Epithelial cell of proximal tubule (primary cell): ENCODE measurements at places on chromosomes 6 and 20. TPM values are rescaled to one million over a fixed set of nuclear protein-coding genes. Genes with fewer than 3 reads are reported as not detected.

DNA sequence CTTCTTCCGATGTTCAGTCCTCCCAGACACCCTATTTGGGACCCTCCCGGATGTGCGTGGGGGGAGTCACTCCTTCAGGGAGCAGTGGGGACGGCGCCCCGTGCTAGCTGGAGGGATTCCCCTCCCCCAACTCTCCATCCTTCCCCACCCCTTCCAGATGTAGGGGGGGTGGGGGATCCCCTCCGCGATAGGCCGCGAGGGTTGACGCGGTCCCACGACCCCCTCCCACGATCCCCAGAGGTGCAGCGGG is 548 bp downstream of the GNL1 start:
- no peak for DNase-seq

NKX2-4 gene
- not detected in 2 replicates for total RNA-seq

GRCh38 chr20:56348305-56348693 is 10.5 kb upstream of the FAM210B start:
- DNase-seq = no peak

SOBP gene
- 1.6 and 2.5 TPM in 2 replicates for total RNA-seq

DNA sequence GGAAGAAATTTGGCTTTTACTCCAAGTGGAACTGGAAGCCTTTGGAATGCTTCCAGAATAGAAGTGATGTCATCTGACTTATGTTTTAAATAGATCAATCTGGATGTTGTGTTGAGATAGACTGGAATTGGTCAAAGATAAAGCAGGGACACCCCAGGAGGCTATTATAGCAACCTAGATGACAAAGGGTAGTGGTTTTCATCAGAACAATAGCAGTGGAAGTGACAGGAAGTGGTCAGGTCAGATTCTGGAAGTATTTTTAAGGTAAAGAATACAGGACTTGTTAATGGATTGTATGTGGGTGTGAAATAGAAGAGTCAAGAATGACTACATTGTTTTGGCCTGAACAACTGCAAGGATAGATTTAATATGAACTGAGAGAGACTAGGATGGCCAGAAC is 191.4 kb downstream of the ADGRB3 start:
- DNase-seq = no peak

BTBD3 gene
- total RNA-seq = 22.4 and 35.1 TPM in 2 replicates

GRCh38 chr6:3861424-3861823 is 12.3 kb downstream of the FAM50B start:
- DNase-seq = no peak

DNA sequence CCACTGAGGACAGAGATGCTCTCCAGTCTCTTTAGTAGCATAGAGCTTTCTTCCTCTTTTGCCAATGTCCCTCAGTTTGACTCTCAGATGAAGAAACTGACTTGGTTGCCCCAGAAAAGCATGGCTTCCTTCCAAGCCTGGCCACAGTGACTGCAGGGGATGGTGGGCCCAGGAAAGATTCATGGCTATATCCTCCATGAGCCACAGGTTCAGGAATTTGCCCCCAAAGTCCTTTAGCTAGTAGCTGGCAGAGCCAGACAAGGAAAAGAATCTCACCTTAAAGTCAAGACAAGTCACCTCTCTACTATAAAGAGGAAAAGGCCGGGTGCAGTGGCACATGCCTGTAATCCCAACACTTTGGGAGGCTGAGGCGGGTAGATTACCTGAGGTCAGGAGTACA is 43.4 kb downstream of the TRAM2 start:
- no peak for DNase-seq

MUCL3 gene
- total RNA-seq = under 0.01 and 0.07 TPM in 2 replicates

DNA sequence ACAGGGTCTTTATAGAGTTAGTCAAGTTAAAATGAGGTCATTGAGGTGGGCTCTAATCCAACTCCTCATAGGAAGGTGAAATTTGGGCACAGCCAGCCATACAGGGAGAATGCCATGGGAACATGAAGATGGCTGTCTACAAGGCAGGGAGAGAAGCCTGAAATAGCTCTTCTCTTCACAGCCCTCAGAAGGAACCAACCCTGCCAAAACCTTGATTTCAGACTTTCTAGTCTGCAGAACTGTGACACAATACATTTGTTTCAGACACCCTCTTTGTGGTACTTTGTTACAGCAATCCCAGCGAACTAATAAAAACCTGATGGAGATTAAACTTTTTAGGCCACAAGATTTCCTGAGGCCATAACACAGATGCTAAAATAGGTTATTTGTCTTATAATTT is 43.1 kb upstream of the HECA start:
- no peak for DNase-seq
